ENCODE measurements at places on chromosomes 7 and 10.

DNA sequence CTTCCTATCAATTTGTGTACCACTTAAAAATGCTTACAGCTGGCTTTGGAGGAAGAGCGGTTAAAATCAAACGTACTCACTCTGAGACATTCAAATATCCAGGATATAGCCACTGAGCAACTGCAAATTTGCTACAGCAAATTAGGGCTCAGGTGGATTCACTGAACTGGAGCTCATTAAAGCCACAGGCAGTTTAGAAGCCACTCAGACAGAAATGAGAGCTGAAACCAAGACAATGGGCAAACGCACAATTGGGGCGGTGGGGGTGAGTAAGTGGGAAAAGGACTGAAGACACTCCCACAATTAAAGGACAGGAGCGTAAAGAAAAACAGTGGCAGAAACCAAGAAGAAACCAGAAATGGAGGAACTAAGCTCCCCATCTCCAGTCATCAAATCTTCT, 20.5 kb downstream of the MPP7 start:
- DNase-seq = no peak

- no peak for DNase-seq
These were observed 53.4 kb upstream of the KIF5B start for GRCh38 chr10:32109603-32110002.

GRCh38 chr10:111211706-111212105, 134.9 kb downstream of the ADRA2A start:
- DNase-seq = no peak

DNA sequence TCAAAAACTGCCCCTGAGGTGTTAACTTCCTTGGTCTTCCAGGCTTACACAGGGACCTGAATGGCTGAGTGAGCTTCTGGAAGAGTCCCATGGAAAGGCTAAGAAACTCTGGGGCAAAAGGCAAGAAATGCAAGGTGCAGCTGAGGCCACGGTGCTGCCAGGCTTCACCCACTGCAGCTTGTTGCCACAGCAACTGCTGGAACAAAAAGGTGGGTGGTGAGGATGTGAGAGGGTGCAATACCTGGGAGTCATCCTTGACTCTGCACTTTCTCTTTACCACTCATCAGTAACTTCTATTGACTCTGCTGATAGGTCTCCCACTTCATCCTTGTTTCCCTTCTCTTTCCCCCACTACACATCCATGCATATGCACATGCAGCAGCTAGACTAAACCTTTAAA, 258.6 kb downstream of the BMPER start:
- DNase-seq = no peak

DNA sequence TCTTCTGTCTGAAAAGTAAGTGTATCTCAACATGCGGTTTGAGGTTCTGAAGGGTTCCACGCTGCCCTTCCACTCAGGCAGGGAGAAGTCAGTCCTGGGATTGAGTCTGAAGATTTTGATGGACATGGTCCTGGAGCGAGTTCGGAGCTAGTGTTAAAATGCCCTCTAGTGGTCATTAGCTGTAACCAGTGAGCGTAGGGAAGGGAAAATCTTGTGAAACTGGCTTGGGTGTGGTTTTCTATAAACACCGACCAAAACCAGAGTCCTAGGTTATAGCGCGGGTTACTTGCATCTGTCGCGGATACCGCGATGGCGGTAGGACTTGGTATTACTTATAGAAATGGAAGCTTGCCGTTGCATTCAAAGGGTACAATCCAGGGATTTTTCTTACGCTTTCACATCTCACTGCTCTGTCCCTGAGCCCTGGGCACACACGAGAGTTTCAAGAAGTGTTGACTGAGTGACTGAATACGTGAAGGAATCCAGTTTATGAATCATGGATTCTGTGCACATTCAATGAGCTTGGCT, 348.2 kb upstream of the C7orf33 start:
- DNase-seq = no peak

GRCh38 chr10:49074836-49075682, 40.3 kb downstream of the VSTM4 start:
- no peak for DNase-seq
